ENCODE measurements at places on chromosomes 1 and 21.

DNA sequence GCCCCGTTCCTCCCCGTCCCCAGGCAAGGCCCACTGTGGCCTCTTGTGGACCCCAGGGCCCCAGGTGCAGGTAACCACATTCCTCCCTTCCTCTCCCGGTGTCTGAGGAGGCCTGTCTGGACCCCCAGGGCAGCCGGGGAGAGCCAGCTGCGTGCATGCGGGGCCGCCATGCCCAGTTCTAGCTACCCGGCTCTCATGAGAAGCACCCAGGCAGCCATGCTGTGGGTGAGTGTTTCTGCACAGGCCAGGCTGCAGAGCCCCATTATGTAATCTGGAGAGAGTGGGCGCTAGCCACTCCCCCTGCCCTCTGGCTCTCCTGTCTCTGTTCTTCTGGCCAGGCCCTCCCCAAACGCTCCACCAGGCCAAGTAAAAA, 18.4 kb upstream of the PLEKHG5 start:
- no peak for DNase-seq

DNA sequence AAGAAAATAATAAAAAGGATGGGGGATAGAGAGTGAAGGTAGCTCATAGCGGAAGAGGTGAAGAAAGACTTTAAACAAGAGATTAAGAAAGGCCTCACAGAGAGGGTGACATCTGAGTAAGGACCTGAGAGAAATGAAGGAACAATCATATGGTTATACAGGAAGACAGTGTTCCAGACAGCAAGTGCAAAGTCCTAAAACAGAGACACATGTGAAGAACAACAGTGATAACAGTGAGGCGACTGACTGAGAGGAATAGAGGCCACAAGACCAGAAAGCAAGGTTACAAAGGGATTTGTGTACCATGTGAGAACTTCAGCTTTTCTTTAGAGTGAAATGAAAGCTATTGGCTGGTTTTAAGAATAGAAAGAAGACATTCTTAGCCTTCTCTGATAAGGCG, 141.6 kb upstream of the PALMD start:
- no peak for DNase-seq

DNA sequence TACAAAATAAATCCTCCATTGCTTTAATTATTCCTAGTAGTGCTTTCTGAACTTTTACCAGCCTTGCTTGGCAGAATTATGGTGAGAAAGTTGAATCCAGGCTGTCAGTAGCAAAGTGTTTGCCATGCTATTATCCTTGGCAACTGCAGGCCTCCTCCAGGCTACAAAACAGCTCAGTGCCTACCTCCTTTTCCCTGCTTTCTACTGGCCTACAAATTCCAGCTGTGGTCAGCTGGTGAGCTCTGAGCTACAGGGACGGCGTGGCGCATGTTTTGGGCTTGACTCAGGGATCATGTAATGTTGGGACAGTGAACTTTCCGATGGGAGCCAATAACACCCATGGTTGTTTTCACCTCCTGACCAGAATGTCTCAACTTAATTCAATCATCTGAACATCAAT, 456.1 kb upstream of the ADAMTS5 start:
- no peak for DNase-seq

DNA sequence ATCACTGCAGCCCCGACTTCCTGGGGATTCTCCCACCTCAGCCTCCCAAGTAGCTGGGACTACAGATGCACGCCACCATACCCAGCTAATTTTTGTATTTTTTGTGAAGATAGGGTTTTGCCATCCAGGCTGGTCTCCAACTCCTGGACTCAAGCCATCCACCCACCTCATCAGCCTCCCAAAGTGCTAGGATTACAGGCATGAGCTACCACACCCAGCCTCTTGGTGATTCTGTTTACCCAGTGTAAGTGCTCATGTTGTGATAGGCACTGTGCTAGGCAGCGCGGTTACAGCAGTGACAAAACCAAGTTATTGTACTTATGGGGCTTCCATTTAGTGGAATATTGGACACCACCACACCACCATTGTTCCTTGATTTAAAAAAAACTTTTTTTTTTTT, 9.7 kb upstream of the STX12 start:
- no peak for DNase-seq

GRCh38 chr1:246836209-246836966, 95.4 kb downstream of the AHCTF1 start:
- DNase-seq = no peak

- no peak for DNase-seq
These were observed 38.5 kb downstream of the CHD5 start for GRCh38 chr1:6141592-6141991.

GRCh38 chr1:156937883-156938282, 17.5 kb downstream of the LRRC71 start:
- DNase-seq = no peak

DNA sequence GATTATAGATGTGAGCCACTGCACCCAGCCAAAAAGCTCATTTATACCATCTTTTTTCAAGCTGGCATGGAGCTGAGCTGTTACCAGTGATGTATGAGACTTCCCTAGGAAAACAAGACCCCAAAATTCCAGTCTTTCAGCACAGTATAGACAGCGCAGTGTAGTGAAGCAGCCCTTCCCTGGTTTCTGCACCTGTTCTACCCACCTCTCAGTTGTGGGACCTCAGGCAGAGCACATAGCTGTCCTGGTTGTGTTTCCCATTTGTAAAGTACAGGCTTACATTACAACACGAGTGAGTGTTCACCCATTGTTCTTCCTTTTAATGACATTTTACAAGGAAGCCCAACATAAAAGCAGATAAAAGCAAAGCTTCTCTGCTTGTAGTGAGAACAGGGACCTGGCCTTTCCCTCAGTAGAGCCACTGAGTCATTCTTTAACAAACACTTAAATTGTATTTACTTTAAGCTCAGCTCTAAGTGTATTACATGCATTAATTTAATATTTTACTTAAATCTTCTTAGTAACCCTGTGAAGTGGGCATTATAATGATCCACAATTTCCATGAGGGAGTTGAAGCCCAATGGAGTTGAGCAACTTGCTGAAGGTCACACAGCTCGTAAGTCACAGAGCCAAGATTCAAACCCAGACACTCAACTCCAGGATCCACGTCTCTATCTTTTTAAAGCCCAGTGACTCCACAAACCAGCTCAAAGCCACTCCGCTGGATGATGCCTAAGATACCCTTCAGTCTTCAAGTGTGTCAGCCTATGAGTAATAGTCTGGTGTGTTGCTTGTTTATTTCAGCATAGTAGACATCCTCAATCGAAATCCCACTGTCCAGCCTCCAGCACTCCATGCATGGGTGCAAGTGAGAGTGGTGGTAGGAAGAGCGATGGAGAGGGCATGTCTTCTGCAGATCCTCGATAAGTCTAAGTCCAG, 40.5 kb upstream of the CAPZB start:
- no peak for DNase-seq

GRCh38 chr1:180158149-180159147, 3.8 kb downstream of the QSOX1 start:
- DNase-seq = no peak

DNA sequence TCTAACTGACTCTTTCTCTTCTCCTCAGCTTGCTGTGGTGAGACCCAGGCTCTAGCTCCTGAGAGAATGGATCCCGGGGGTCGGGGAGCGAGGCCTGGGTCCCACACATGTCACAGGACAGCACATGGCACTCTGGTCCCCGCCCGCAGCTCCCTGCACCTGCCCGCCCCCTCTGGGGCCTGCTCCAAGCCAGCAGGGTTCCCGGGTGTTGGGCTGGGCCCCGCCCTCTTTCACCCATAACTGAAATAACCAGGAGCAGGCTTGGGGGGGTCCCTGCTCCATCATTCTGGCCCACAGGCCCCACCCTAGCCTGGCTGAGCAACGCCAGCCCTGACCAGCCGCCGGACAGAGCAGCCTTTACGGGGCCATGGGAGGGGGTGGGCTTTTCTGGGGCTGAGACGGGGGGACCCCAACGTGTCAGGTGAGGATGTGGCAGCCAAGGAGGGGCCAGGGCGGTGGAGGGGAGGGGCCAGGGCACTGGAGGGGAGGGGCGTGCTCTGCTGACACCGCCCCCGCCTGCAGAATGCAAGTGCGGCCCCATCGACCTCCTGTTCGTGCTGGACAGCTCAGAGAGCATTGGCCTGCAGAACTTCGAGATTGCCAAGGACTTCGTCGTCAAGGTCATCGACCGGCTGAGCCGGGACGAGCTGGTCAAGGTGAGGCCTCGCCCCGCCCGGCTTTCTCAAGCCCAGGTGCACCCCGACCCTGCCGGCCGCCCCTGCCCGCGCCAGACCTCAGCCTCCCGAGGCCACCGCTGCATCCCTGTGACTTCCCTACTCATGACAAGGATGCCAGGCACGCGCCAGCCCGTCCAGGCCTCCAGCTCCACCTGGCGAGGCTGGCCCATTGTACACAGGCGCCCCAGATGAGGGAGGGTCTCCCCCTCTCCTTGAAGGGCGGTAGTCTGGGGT, 19.4 kb downstream of the COL6A1 start:
- no peak for DNase-seq

- DNase-seq = no peak
These were observed 41.7 kb upstream of the CD2 start for GRCh38 chr1:116712510-116712909.

DNA sequence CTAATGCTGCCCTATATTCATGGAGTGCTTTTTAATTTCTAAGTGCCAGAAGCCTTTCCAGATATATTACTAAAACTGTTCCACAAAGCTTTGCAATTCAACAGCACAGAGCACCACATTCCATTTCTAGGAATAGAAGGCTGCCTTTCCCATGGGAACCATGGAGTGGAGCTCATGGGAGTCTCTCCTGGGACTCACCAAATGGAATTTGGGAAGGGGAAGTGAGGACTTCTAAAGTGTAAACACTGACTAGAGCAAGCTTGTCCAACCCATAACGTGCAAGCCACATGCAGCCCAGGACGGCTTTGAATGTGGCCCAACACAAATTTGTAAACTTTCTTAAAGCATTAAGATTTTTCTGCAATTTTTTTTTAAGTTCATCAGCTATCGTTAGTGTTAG, 190.4 kb upstream of the TNR start:
- DNase-seq = no peak

GRCh38 chr1:111924786-111925185, 64.7 kb downstream of the KCND3 start:
- DNase-seq = no peak

DNA sequence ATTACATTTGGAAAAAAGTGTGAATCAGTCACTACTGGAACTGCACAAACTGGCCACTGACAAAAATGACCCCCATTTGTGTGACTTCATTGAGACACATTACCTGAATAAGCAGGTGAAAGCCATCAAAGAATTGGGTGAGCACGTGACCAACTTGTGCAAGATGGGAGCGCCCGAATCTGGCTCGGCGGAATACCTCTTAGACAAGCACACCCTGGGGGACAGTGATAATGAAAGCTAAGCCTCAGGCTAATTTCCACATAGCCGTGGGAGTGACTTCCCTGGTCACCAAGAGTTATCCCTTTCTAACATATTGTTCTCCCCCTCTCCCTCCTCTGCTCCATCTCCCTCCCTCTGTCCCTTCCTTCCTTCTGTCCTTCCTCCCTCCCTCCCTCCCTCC, 47.7 kb upstream of the RHOU start:
- no peak for DNase-seq

GRCh38 chr1:8875216-8875861, 3.1 kb downstream of the ENO1 start:
- DNase-seq = peak; percentile 45

DNA sequence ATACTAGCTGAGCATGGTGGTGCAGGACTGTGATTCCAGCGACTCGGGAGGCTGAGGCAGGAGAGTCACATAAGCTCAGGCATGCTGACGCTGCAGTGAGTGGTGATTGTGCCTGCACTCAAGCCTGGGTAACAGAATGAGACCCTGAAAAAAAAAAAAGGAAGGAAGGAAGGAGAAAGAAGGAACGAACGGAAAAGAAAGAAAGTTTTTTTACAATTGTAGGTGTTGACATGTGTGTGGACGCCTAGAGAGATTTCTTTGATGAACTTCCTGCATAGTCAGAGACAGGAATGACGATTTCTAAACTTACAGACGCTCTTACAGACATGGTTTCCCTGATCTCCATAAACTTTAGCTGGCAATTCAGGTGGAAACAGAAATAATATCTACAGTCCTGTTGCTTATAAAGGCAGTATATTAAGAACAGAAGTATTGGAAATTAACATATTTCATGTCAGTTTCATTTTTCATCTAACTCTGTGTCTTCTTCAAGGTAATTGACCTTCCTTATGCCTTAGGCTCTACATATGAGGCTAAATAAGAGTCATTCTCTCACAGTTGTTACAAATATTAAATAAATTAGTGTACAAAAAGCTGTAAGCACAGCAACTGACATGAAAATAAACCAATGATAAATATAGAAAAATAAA, 4.1 kb downstream of the SAMSN1 start:
- peak; percentile 55 for DNase-seq

GRCh38 chr1:32186077-32186476, 6.6 kb downstream of the TXLNA start:
- DNase-seq = no peak

DNA sequence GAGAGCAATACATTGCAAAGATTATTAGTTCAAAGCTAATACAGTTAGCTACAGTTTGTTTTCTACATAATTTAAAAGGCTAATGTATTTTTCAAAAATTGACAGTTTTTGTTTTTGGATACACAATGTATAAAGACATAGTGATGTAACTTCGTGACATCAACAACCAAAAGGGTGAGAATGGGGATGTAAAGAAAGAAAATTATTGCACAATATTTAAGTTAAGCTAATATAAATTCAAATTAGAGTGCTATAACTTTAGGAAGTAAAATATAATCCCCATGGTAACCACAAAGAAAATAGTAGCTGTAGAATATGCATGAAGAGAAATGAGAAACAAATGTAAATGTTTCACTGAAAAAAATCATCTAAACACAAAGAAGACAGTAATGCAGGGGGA, 334.4 kb upstream of the DEPDC1 start:
- no peak for DNase-seq

GRCh38 chr21:42724226-42724920, 71.0 kb downstream of the PDE9A start:
- DNase-seq = no peak

DNA sequence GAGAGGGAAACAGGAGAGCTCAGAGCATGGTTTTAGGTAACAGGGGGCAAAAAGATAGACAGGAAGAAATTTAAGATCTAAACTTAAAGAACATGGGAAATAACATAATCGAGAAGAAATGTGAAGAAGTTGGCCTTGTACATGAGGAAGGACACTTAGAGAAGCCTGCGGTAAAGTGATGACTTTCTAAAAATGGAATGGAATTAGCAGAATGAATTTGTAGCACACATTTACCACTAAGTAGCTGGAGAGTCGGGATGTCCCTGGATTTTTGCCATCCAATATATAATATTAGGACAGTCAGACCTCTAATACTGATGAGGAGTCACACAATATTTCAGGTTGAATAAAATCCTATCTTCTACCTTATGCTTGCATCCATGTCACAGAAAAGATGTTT, 77.7 kb upstream of the C1orf87 start:
- no peak for DNase-seq

GRCh38 chr1:174217248-174217647, 57.9 kb downstream of the RABGAP1L start:
- DNase-seq = no peak
